SK-MEL-5 (cell line): ENCODE measurements at places on chromosomes 11 and 22.

GRCh38 chr11:11217929-11218628, 135.0 kb downstream of the CSNK2A3 start:
- DNase-seq, result no peak

DNA sequence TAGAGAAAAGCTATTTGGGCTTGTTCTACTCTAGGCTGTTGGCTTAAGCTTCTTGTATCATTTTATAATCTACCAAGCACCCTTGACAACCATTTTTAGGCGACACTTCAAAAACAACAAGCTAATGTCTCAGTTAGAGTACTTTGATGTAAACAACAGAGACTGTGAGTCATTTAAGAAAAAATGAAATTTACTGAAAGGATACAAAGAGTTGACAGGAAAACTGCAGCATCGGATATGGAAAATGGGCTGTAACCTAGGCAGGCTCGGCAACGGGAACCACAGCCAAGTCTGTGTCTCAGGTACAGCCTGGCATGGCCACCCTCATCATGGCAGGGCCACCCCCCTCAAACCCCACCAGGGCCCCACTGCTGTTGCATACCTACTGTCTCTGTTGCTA, 4.4 kb upstream of the RNF169 start:
- DNase-seq, result no peak

DNA sequence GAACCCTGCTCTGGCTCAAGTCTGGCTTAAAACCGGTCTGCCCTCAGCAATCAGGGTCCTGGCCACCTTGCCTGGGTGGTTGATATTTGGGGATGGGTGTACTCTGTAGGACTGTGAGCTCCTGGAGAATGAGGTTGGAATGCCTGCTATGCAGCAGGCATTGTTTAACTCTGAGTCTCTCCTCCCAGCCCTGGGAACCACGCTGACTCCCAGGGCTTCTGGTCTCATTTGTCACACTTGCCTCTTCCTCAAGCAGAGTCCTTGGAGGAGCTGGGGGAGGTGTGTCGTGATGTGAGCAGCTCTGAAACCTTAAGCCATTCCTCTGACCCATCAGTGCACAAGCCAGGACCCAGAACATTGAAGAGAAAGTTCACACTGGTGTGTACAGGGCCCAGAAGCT, 340.1 kb downstream of the MN1 start:
- DNase-seq, result no peak

DNA sequence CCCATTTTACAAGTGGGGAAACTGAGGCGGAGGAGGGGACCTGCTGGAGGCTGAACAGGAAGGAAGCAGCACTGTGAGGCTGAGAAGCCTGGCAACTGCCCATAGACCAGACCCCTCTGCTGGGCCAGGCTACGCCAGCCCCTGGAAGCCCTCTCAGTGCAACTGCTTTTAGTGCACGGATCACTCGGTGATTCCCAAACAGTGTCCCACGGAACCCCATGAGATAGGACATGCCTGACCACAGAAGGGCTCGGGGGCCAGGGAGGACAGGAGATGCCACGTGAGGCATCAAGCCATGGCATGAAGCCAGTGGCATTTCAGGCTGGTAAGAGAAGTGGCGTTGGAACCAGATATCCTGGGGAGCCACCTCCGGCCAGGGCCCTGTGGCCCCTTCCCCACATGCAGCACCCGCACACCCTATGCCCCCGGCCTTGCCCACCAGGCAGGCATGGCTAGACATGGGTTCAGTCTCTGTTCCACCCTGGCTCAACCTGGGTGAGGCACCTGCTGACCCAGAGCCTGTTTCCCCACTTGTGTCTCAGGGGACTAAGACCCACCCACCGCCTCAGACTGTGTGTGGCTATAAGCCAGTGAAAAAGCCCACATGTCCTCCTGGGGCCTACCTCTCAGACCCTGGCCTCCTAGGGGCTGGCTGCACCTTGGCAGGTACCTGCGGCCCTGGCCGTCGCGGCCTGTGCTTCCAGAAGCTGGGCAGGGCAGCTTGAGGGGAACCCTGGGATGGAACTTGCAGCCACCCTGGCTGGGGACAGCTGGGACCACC, 84.1 kb downstream of the WNT7B start:
- no peak for DNase-seq

GRCh38 chr11:119421351-119421750, 1.6 kb downstream of the THY1 start:
- no peak for DNase-seq

GRCh38 chr11:127962416-127962815, 624.9 kb downstream of the ETS1 start:
- no peak for DNase-seq

- DNase-seq, result no peak
Observed at GRCh38 chr11:216081-216974, 8.8 kb downstream of the RIC8A start.
